NB4 (cell line): ENCODE measurements at places on chromosomes 16 and 17.

DNA sequence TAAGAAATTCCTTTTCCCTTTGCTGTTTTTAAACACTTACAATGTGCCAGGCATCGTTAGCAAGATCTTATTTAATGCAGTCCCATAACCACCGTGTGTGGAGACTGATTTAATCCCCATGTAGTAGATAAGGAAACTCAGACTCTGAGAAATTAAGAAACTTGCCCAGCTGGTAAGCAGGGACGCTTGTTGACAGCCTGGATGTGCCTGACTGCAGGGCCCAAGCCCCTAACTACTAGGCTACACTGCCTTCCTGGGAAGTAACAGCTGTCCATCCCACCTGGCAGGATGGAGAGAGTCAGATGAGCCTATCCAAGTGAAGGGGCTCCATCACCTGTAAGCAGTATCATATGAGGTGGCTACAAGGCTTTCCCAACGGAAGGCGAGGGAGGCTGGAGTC lies 23.1 kb downstream of the CDK5RAP3 start:
- no peak for DNase-seq

DNA sequence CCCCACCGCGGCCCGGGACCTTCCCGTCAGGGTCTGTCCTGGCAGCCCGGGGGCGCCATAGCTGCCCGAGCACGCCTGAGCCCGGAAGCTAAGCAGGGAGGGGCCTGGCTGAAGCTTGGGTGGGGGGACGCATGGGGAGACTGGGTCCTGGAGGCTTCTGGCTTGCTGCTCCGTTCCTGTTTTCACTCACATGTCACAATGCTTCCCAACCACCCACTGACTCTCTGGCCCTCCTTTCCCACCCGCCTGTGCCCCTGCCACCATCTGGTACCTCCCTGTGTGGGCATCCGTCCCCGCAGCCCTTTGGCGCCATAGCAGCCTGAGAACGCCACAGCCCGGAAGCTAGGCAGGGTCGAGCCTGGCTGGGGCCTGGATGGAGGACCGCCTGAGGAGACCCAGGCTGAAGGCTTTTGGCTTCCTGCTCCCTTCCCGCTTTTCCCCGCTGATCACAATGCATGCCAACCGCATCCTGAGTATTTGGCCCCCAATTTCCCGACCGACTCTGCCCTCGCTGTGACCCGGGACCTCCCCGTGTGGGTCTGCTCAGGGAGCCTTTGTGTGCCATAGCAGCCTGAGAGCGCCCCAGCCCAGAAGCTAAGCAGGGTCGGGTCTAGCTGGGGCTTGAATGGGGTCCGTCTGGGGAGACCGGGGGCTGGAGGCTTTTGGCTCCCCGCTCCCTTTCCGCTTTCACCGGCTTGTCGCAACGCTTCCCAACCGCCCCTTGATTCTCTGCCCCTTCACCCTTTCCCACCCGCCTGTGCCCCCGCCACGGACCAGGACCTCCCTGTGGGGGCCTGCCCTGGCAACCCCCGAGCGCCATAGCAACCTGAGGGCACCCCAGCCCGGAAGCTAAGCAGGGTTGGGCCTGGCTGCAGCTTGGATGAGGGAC lies 2290.1 kb downstream of the TP53TG3F start:
- no peak for DNase-seq

DNA sequence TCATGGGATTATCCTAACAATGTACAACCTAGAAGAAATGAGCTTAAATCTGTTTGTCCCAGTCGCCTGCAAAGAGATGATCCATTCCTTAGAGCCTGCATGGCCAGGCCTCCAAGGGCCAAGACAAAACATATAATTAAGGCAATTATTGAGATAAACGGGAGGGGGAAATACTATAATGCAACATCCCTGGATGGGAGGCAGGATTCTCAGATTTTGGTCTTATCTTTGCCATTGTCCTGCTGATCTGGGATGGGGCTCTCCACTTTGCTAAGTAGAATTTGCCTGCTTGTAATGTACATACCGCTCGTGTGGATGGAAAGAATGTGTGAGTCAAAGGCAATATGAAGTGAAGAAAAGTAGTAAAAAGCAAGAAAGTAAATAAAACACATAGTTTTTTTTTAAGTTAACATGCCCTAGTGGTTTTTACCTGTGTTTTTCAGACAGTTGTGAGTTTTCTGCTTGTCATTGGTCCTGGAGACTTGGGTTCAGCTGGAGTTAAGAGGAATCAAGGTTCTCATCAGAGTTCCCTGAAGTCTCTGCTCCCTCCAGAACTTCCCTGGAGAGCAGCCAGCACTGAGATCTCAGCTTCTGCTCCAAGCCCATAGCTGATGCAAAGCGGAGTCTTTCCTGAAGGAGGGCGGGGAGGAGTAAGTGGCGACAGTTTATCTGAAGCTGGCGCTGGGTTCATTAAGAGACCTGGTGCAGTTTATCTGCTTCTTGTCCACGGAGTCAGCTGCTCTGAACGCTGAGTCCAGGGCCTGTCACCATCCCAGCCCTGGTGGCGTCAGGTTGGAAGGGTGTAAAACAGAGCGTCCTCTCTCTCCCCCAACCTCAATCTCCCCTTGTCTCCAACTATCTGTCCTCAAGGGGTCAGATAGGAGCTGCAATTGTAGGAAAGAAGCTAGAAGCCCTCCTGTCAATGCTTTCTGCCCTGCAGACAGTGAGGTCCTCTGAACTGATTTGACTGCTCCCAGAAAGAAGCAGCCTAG lies 30.1 kb downstream of the HOXB1 start:
- no peak for DNase-seq

GRCh38 chr17:13537167-13537731 lies 64.5 kb downstream of the HS3ST3A1 start:
- no peak for DNase-seq

GRCh38 chr17:62126292-62126691 lies 61.2 kb upstream of the MED13 start:
- no peak for DNase-seq

DNA sequence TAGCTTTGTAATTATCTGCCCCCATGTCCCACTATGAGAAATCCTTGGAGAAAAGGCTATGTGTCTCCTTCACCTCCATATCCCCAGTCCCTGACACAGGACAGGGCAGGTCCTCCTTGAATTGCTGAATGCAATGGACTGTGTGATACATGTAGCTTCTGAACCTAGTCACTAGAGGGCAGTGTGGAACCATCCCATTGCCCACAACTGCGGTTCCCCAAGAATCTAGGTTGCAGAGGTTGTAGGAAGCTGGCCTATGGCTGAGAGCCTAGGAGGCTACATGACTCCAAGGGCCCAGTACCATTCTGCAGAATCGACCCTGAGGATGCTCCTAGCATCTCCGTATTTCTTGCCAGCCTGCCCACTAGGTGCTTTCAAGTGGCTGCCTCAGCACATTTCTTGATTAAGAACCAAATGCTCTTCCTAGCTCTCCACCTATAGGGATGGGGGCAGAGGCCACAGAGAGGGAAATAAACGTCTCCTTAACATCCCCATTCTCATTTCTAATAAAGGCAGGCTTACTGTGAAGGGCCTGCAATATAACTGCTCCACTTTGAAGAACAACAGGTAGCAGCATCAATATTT lies 394.0 kb downstream of the CA10 start:
- peak; percentile 71 for DNase-seq

- DNase-seq: no peak
These were observed 942.6 kb downstream of the KCNJ2 start for GRCh38 chr17:71111934-71112333.

DNA sequence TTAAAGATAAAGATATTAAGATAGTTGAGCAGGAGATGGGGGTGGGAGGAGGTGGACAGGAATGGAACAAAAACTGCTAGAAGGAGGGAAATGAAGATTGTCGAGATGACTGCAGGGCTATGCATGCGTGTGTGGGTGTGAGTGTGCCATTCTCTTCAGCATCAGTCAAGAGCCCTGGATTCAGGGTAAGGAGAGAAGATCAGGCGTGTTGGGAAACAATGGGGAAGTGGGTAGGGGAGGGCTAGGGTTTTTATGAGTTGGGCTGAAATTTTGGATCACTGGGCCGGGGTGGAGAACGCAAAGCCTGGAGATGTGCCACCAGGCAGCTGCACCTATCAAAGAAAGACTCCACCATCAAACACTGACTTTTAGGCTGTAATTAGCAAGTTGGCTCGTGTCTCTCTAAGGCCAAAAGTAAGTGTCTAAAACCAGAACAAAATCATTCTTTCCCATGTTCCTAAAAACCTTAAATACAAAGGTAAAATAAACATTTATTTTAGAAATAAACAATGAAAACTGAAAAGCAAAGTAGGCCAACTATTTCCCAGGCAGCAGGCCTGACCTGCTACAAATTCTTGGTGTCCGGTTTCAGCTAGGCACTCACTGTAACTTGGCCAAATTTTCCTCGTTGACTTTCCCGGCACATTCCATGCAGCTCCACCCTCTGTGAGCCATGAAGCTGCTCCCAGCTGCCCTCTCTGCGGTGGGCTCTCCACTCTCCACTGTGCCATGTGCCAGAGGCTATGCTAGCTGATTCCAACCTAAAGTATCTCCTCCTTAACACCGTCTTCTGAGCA lies 4.2 kb downstream of the CDRT4 start:
- DNase-seq: no peak

DNA sequence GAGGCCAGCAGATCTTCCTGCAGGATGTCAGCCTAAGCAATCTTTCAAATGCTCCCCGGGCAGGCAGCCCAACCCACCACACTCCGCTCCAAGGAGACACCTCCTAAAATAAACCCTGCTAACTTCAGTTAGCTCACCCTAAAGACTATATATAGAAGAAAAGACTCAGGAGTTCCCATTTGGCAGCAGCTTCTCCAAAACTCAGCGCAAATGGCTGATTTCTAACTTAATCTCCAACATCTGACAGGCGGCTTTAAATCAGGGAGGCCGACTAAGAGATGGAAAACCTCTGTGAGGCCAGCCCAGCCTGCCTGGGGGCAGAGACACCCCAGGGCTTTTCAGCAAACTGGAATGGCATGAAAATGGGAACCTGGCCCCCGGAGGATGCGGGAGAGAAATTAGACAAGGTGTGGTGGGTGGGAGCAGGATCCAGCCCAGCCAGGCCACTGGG lies 91.6 kb downstream of the XYLT1 start:
- no peak for DNase-seq

GRCh38 chr16:12754824-12755543 lies 48.7 kb downstream of the CPPED1 start:
- DNase-seq: no peak

- DNase-seq: no peak
These were observed 39.8 kb upstream of the XYLT1 start for GRCh38 chr16:17510567-17510966.

GRCh38 chr17:42760652-42761581 lies at the start of gene RAMP2:
Gene RAMP2, plus strand, starts transcription at chr17:42761227. Its CDS starts 35 bp downstream, at chr17:42761262.
- DNase-seq: peak; percentile 52

DNA sequence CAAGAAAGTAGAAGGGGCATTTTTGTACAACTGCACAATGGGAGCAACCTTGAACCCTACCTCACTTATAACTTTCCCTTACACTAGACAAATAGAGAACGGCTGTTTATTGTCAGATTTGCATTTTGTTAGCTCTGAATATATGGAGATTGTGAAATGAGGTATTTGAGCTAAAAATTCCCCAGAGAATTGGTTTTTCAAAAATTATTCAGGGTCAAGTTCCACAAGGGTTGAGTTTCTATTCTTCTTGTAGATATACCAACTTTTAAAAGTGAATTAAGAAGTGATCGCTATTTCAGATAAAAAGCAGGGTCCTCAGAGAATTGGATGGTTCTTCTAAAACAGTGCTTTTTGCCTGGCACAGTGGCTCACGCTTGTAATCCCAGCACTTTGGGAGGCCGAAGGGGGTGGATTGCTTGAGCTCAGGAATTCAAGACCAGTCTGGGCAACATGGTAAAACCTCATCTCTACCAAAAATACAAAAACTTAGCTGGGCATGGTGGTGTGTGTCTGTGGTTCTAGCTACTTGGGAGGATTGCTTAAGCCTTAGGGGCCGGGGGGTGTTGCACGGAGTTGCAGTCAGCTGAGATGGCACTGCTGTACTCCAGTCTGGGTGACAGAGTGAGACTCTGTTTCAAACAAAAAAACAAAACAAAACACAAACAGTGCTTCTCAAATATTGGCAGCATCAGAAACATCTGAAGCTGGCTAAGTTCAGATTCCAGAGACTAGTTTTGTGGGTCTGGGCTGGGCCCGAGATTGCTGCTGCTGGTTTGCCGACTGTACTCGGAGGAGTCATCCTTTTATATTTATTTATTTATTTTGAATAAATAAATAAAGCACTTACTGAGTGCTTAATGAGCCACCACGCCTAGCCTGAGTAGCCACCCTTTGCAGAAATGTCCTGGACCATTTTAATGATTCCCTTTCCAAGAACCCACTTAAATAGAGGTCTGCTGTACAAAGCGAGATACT lies 50.9 kb downstream of the PECAM1 start:
- DNase-seq: peak; percentile 46

GRCh38 chr16:29940656-29941055 lies 14.6 kb upstream of the KCTD13 start:
- DNase-seq: no peak

DNA sequence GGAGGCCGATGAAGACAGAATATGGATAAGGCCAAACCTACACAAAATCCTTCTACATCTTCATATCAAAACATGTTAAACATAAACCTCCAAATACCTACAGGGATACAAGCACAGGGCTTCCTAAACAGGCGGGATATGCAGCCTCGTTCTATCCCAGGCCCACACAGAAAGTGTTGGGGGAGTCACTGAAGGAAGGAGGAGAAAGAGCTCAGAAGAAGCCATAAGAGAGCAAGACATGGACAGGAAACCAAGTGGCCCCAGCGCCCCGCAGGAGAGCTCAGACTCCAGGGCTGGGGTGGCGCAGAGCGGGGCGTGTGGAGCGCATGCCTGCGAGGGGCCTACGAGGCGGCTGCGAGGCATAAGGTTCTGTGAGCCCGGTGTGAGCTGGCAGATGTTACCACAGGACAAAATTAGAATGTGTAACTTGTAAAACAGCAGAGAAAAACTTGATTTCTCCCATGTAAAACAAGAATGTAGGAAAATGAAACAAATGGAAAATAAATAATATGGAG lies 11.0 kb upstream of the FASN start:
- no peak for DNase-seq

DNA sequence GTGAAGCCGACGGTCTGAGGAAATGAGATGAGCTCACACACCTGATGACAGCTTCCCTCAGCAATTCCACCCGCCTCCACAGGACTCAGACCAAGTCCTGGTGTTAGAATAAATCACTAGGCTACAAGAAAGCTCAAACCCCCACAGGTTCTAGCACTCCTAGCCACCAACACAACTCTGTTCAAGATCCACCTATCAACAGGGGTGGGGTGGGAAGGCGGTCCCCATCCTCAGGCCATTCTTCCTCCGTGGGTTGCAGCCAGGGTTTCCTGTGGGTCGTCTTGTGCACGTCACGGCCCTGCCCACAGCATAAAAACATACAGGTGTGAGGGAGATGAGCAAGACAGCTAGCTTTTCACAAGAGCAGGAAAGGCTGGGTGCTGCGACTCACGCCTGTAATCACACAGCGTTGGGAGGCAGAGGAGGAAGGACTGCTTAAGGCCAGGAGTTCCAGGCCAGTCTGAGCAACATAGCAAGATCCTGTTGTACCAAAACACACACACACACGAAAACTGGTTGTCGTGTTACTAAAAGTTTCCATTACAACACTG lies 81.1 kb downstream of the ANKRD11 start:
- DNase-seq: peak; percentile 43

DNA sequence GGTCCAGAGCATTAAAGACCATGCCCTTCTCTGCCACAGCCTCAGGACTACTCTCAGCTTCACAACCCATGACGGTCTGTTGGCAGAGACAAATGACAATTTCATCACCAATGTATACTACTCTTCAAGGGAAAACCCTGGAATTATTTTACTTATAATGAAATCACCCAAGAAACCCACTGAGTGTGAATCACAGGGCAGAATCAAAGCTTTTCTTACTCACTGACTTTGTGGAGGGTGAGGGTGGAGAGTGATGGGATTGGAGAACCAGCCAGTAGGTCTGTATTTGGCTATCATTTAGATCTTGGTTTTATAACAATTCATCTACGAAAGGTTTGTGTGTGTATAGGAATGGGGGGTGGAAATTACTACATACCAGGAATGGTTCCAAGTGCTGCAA lies 442.6 kb downstream of the SHISA9 start:
- no peak for DNase-seq
